ENCODE measurements at places on chromosomes 1 and 21.
A peak's percentile ranks its signal among the peaks of the same experiment; 100 is the strongest.

DNA sequence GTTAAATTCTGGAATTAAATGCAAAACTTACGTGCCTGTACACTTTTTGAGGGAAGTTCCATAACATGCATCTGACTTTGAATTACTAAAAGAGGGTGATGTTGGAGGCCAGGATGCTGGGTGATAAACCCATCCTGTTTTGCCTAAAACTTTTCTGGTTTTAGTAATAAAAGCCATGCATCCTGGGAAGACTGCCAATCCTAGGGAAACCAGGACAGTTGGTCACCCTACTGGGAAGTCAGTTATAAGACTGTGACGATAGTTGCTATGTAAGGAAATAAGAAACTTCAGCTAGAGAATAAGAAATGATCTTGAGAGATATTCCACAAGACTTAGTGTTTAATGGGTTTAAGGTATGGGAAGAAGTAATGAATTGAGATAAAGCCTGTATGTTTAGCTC is 336.6 kb upstream of the LYPLAL1 start:
- DNase-seq = peak; percentile 61

- DNase-seq = no peak
Measured at GRCh38 chr1:208691012-208691411, 446.8 kb upstream of the PLXNA2 start.

DNA sequence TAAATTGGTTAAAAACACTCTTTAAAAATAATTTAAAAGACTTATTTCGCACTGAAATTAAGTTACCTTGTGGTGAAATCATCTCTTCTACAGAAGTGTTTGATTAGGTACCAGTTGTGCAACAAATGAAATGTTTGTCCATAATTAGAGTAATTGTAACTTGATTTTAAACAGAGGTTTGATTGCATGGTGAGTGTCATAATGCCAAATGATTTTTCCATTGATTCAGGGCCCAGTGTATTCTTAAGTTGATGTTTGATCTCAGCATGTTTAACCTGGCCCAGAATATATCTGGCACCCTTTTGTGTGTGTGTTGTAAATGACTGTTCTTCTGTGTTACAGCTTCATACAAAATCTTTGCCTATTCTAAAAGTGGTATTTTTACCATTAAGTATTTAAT is 28.5 kb downstream of the LRRC8B start:
- no peak for DNase-seq

GRCh38 chr1:35886577-35887431 is 3.8 kb downstream of the AGO1 start:
- no peak for DNase-seq

GRCh38 chr1:9867408-9868243 is 42.4 kb downstream of the CTNNBIP1 start:
- DNase-seq = peak; percentile 65

GRCh38 chr1:10901091-10901890 is 104.8 kb upstream of the CASZ1 start:
- no peak for DNase-seq
